ENCODE measurements at places on chromosomes 5 and 9. TPM values are rescaled to one million over a fixed set of nuclear protein-coding genes. Genes with fewer than 3 reads are reported as not detected.

The STOM gene
- total RNA-seq = 246 TPM

The AGXT2 gene
- total RNA-seq = not detected

The HAVCR1 gene
- not detected for total RNA-seq

The PCDHGB5 gene
- total RNA-seq = 14.0 TPM

The CDH9 gene
- not detected for total RNA-seq

The KIAA0825 gene
- total RNA-seq = 1.0 TPM

The SLC6A19 gene
- total RNA-seq = not detected

The CCNJL gene
- 4.1 TPM for total RNA-seq

The FRRS1L gene
- total RNA-seq = not detected

The CNOT8 gene
- 52.3 TPM for total RNA-seq

The ZNF79 gene
- total RNA-seq = 13.0 TPM

The PCDHA1 gene
- under 0.01 TPM for total RNA-seq

The PKD2L2 gene
- total RNA-seq = not detected

The OR1J2 gene
- not detected for total RNA-seq

The CYLC2 gene
- not detected for total RNA-seq

The MEGF9 gene
- 22.9 TPM for total RNA-seq

The TRIM41 gene
- total RNA-seq = 20.1 TPM

The UNC13B gene
- total RNA-seq = 24.9 TPM

The TRIM36 gene
- 0.71 TPM for total RNA-seq

The COL23A1 gene
- total RNA-seq = under 0.01 TPM

The SPATA31C1 gene
- not detected for total RNA-seq

The MINAR2 gene
- total RNA-seq = not detected

The GPR151 gene
- total RNA-seq = not detected

The GNA14 gene
- total RNA-seq = not detected

The LCNL1 gene
- total RNA-seq = not detected

The CTXN3 gene
- total RNA-seq = not detected

The MRPS30 gene
- total RNA-seq = 93.3 TPM

The CHSY3 gene
- total RNA-seq = under 0.01 TPM

The PCDHAC1 gene
- total RNA-seq = 1.4 TPM
